ENCODE measurements at places on chromosomes 2 and 18.

DNA sequence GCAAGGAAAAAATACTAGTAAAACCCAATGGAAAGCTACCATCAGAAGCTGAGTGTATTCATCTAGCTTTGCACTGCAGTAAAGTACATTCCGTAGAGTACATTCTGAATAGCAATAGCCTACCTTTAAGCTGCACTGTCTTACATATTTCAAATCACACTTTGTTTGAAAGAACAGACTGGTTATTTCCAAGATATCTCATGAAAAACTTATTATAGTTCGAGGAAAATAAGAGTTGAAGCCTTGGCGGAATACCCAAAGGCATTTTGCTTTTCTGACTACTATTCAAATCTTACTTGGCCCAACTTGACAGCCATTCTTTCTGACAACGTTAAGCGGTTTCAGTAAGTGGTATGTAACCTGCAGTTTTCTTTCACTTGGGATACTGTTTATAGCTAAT, 177.6 kb downstream of the NRXN1 start:
- no peak for DNase-seq

- DNase-seq = no peak
These were observed 287.9 kb upstream of the VRK2 start for GRCh38 chr2:57758686-57759085.

DNA sequence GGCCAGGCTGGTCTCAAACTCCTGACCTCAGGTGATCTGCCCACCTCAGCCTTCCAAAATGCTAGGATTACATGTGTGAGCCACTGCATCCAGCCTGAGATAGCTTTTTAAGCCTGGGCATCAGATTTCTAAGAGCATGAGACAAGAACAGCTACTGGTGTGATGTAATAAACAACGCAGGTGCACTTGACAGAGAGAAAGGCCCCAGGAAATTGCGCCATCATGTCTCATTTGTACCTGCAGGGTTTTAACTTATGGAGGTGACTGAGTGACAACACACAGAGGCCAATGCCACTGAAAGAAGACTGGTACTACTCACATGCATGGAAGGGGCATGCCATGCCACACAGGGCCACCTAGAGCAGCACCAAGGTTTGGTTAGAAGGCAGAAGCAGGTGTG, 209.4 kb downstream of the SP3 start:
- no peak for DNase-seq

- no peak for DNase-seq
These were observed 97.1 kb downstream of the INHBB start for GRCh38 chr2:120442923-120443571.

- no peak for DNase-seq
These were observed 398.1 kb upstream of the ATP5MC3 start for GRCh38 chr2:175579646-175580045.

GRCh38 chr18:74140582-74140981, 7.1 kb downstream of the FBXO15 start:
- no peak for DNase-seq

DNA sequence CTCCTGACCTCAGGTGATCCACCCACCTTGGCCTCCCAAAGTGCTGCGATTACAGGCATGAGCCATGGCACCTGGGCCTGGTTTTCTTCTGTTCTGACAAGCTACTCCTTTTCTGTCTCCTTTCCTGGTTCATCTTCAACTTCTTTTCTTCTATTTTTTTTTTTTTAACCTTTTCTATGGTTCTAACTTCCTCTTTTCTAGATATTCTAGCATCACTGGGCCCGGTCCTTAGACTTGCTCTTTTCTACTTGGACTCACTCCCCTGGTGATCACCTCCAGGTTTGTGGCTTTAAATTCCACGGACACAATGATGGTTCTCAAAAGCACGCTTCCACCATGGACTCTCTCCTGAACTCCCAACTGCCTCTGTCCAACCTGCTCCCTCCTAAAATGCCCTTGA, 2.0 kb downstream of the EIF2AK2 start:
- DNase-seq = no peak

GRCh38 chr2:190353537-190353899, 10.1 kb downstream of the INPP1 start:
- DNase-seq = no peak

DNA sequence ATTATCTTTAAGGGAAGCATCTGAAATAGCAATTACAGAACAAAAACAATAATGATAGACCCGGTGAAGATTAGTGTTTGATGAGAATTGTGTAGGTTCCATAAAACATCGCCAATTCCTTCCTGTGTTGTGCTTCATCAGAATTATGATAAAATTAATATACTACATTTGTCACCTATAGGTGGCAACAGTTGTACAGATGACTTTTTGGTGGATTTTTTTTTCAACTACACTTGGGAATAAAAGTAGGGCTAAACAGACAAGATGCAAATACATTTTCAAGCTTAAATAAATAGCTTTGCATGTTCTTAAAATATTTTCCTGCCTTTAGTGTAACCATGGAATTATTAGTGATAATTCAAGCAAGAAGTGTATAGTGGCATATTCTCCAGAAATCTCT, 7.0 kb upstream of the LYPD1 start:
- DNase-seq = no peak

GRCh38 chr2:159623436-159623835, 7.1 kb upstream of the BAZ2B start:
- DNase-seq = no peak

- no peak for DNase-seq
These were observed 74.6 kb upstream of the UBXN4 start for GRCh38 chr2:135667045-135667444.

DNA sequence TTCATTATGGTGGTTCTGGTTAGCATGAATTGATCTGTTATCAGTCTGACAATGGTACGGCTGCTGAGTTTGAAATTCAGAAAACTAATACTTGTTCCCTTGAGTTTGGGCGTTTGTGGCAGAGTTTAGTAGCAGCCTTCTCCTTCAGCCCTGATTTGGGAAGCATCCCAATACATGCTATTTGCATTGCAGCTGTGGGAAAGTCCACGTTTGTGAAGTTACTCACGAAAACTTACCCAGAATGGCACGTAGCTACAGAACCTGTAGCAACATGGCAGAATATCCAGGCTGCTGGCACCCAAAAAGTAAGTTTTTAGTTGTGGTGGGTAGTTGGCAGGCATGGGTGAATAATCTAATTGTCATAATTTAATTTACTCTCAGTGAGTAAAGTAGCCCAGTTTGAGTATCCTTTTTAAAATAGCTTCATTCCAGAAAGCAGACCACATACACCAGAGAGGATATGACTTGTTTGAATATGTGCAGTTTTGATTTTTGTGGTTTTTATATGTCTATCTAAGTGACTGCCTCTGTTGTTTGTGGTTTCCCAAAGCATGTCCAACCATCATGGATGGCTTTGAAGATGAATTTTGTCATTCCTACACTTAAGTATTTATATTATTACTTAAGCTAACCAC, 12.2 kb downstream of the DGUOK start:
- DNase-seq = no peak

GRCh38 chr2:130776550-130776949, 21.2 kb downstream of the AMER3 start:
- no peak for DNase-seq

- no peak for DNase-seq
These were observed 690.0 kb downstream of the ARHGAP15 start for GRCh38 chr2:143819190-143819735.

DNA sequence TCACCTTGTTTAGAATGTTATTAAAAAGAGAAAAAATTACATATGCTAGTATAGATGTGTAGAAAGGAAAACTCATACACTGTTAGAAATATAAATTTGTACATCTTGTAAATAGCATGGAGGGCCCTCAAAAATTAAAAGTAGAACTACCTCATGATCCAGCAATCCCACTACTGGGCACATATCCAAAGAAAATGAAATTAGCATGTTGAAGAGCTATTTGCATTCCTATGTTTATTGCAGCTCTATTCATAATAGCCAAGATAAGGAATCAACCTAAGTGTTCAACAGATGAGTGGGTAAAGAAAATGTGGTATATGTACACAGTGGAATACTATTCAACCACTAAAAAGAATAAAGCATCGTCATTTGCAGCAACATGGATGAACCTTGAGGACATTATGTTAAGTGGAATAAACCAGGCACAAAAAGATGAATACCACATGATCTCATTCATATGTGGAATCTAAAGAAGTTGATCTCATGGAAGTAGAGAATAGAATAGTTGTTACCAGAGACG, 251.5 kb upstream of the THUMPD2 start:
- DNase-seq = no peak

GRCh38 chr2:157336137-157337010, 10.8 kb upstream of the ERMN start:
- peak; percentile 67 for DNase-seq

DNA sequence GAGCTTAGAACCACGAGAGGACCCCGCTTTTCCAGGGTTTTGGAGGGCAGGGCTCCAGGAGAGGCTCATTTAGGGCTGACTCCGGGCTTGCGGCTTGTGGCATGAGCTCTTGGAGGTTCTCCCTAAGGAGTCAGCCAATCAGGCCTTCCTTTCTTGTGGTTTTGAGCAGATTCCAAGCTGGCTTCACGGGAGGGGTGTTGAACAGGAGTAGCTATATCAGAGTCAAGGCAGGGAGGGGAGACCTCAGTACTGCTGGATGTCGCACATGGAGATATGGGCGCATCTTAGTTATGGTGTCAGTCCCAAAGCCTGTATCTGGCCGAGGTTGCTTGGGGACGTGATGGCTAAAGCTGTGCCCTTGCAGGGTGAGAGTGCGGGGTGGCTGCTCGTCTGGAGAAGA, 98.6 kb downstream of the AGAP1 start:
- no peak for DNase-seq

DNA sequence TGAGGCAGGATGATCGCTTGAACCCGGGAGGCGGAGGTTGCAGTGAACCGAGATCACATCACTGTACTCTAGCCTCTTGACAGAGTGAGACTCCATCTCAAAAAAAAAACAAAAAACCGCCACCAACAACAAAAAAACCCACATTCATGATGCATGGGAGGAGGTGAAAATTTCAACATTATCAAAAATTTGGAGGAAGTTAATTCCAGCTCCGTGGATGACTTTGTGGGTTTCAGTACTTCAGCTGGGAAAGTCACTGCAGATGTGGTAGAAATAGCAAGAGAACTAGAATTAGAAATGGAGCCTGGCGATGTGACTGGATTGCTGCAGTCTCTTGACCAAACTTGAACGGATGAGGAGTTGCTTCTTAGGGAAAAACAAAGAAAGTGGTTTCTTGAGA, 74.3 kb downstream of the PRKCE start:
- no peak for DNase-seq

DNA sequence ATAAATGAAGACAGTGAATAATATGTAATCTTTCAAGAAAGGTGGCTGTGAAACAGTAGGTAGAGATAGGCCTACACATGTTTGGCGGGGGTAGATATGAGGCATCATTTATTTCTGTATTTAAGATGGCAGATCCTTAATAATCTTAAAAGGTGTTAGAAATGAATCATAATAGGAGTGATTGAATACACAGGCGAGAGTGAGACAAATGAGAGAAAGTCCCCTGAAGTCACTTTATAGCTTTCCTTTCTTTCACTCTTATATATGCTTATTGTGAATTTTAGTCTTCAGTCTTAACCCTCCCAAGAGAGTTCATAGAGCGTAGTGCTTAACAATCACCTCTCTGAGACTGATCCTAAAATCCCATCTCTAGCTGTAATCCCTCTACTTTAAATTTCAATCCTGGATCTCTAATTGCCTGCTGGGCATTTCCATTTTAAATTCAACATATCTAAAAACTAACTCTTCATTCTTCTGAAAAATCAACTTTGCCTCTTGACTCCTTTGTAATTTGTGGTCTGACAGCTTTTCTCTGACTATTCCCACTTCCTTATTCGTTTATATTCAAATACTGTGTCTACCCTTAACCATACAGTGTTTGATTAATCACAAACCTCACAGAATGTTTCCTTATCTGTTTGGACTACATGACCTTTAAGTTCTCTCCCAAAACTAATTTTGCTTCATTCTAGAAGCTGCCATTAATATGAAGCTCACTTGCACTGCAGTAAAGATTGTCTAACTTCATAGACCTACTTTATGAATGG, 463.7 kb upstream of the FSIP2 start:
- no peak for DNase-seq

- DNase-seq = peak; percentile 22
These were observed 49.9 kb downstream of the KCNIP3 start for GRCh38 chr2:95346738-95347671.

GRCh38 chr18:23406271-23406787, 46.8 kb upstream of the RIOK3 start:
- no peak for DNase-seq

- no peak for DNase-seq
These were observed 1.3 kb upstream of the SCYGR3 start for GRCh38 chr2:227615906-227616305.

GRCh38 chr2:9657731-9658130, 26.9 kb upstream of the YWHAQ start:
- no peak for DNase-seq

- no peak for DNase-seq
These were observed 786 bp downstream of the TET3 start for GRCh38 chr2:73985308-73986084.

GRCh38 chr18:79410731-79411613, 15.2 kb downstream of the NFATC1 start:
- no peak for DNase-seq

- no peak for DNase-seq
These were observed 157.8 kb downstream of the LDLRAD4 start for GRCh38 chr18:13376298-13376840.

GRCh38 chr18:39346916-39347315, 1781.3 kb upstream of the CELF4 start:
- no peak for DNase-seq

DNA sequence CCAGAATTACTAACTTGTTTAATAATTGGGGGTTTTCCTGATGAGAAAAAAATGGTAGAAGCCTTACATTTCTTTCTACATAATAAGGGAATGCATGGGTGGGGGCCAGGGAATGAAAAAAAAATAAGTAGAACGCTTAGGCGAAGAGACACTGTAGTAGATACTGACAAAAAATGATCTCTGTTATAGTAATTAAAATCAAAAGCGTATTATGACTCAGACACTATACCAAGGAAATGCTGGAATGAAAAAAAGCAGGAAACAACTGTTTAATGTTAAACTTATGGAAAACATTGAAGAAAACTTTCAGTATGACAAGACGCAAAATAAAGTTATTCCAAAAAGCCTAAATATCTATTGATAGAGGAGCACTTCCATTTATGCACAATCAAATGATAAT, 42.9 kb downstream of the PRPF40A start:
- no peak for DNase-seq

- no peak for DNase-seq
These were observed 52.2 kb downstream of the EML6 start for GRCh38 chr2:54775710-54776109.

DNA sequence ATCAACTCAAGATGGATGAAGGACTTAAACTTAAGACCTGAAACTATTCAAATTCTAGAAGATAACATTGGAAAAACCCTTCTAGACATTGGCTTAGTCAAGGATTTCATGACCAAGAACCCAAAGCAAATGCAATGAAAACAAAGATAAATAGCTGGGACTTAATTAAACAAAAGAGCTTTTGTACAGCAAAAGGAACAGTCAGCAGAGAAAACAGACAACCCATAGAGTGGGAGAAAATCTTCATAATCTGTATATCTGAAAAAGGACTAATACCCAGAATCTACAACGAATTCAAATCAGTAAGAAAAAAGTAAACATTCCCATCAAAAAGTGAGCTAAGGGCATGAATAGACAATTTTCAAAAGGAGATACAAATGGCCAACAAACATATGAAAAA, 171.2 kb downstream of the ERBB4 start:
- no peak for DNase-seq

GRCh38 chr2:182426082-182426917, 536 bp downstream of the PDE1A start:
- no peak for DNase-seq

- DNase-seq = no peak
These were observed 210.3 kb downstream of the GLI2 start for GRCh38 chr2:120945832-120946499.

- DNase-seq = no peak
These were observed 62.1 kb downstream of the EMILIN2 start for GRCh38 chr18:2908946-2909335.
